ENCODE measurements at places on chromosomes 2 and 18. TPM values are rescaled to one million over a fixed set of nuclear protein-coding genes. Genes with fewer than 3 reads are reported as not detected.
A peak's percentile ranks its signal among the peaks of the same experiment; 100 is the strongest.

- DNase-seq = no peak
Measured at GRCh38 chr2:100252811-100253698, 69.2 kb downstream of the LONRF2 start.

- no peak for DNase-seq
Measured at GRCh38 chr2:29744976-29745375, 176.4 kb downstream of the ALK start.

- no peak for DNase-seq
Measured at GRCh38 chr2:156982615-156983014, 274.9 kb upstream of the GALNT5 start.

DNA sequence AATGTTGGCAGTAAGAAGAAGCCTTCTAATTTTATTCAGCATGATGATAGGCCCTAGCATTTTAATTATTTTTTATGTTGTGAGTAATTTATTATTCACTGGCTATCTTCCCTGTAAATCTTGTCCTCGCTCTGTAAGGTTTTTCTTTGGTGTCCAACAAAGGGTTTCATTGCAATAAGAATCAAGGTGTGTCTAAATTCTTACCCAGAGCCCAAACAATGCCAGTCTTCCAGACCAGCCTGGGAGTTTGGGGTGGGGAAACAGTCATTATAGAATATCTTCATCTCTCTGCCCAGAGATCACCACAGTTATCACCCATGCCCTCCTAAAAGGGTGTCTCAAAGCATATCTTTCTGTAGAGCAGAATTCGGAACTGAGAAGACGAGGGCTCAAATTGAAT lies at the start of gene DSG4:
Gene DSG4, plus strand, starts transcription at position 301 of the 400 bp plus-strand sequence. CDS start 135 bp downstream, outside the sequence.
- DNase-seq = no peak

GRCh38 chr2:234292205-234292961 lies 204.5 kb downstream of the ARL4C start:
- DNase-seq = no peak

DNA sequence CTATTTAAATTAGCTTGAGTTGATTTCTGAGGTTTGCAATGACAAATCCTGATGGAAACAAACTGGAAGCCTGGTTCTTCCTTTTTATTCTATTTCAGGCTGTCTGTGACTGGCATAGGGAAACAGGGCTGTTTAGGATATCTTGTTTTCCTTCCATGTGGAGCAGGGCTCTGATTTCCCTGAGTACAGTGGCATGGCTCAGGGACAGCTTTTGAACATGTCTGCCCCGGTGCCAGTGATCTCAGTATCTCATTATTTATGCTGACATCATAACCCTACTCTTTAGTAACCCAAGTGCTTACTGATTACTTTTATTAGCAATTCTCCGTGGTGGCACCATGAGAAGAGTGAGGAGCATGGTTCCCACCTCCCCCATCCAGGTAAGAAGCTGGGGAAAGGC lies 720.3 kb downstream of the GALR1 start:
- no peak for DNase-seq

DNA sequence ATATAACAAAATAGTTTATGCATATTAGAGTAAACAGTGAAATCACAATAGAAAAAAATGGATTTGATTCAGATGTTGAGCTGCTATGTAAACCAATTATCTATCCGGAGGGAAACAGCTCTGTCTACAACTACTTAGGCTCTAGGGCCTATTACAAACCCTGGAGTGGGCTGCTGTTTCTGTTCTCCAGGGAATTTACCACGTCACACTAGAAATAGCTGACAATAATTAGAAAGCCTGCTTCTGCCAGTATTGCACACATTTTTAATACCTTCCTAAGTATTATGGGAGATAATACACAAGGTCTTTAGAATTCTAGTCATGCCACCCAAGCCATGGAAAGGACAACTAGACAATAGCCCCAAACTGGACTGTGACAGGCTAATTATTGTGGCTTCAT lies 411.1 kb downstream of the FIGN start:
- DNase-seq = no peak

DNA sequence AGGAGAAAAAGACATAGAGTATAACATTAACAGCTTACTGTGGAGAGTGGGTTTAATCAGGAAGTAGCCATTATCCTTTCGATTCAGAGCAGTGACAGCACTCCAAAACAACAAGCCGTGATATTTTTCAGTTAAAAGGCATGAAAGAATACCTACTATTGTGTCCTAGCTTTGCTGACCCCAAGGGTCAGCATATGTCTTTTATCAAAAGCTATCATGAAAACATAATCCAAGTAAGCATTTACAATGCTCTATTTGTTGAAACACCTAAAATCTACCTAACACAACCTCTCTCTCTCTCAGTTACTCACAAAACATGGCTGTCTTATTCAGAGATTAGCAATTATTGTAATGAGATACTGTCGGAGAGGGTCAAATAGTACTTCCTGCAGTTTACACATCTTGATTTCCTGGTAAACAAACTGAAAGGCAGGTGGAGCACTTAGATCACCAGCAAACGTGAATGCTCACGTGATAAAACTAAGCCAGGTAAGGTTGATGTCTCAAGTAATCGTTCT lies 100.0 kb downstream of the BAZ2B start:
- DNase-seq = peak; percentile 43

GRCh38 chr18:61697306-61697909 lies 195.4 kb downstream of the RNF152 start:
- no peak for DNase-seq

GRCh38 chr2:221817052-221817451 lies 244.9 kb upstream of the EPHA4 start:
- DNase-seq = no peak

- DNase-seq = no peak
Measured at GRCh38 chr2:148955798-148956197, 80.8 kb downstream of the KIF5C start.

GRCh38 chr2:28981016-28981441 lies at the start of gene TOGARAM2:
TOGARAM2 (plus strand) TSS chr2:28981298; CDS start chr2:28994835, 13,537 bp downstream.
- DNase-seq = peak; percentile 37

- no peak for DNase-seq
Measured at GRCh38 chr2:70974592-70974991, 3.8 kb upstream of the ANKRD53 start.

GRCh38 chr2:32594573-32594972 lies 33.3 kb upstream of the TTC27 start:
- DNase-seq = no peak

- no peak for DNase-seq
Measured at GRCh38 chr2:111149882-111150455, 29.3 kb downstream of the BCL2L11 start.

GRCh38 chr18:77495982-77496690 lies 246.5 kb downstream of the GALR1 start:
- DNase-seq = no peak

GRCh38 chr2:213751446-213751845 lies 467.2 kb downstream of the SPAG16 start:
- no peak for DNase-seq

DNA sequence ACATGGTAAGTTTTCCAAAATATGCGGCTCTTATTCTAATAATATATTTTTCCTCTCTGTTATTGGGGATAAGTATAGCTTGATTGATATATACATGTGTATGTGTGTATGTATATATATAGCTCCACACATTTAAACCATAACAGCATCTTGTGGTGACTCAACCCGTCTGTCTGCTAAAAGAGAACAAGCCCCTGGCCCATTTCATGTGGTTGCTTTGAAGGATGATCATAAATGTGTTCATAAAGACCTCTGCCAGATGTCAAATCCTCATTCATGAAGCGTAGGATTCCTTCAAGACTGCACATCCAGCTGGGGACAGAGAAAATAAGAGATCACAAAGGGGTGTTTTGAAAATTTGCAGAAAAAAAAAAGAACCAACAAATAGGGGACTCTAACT lies 79.3 kb downstream of the RHOB start:
- no peak for DNase-seq

- DNase-seq = no peak
Measured at GRCh38 chr2:60525899-60526298, 27.6 kb downstream of the BCL11A start.

DNA sequence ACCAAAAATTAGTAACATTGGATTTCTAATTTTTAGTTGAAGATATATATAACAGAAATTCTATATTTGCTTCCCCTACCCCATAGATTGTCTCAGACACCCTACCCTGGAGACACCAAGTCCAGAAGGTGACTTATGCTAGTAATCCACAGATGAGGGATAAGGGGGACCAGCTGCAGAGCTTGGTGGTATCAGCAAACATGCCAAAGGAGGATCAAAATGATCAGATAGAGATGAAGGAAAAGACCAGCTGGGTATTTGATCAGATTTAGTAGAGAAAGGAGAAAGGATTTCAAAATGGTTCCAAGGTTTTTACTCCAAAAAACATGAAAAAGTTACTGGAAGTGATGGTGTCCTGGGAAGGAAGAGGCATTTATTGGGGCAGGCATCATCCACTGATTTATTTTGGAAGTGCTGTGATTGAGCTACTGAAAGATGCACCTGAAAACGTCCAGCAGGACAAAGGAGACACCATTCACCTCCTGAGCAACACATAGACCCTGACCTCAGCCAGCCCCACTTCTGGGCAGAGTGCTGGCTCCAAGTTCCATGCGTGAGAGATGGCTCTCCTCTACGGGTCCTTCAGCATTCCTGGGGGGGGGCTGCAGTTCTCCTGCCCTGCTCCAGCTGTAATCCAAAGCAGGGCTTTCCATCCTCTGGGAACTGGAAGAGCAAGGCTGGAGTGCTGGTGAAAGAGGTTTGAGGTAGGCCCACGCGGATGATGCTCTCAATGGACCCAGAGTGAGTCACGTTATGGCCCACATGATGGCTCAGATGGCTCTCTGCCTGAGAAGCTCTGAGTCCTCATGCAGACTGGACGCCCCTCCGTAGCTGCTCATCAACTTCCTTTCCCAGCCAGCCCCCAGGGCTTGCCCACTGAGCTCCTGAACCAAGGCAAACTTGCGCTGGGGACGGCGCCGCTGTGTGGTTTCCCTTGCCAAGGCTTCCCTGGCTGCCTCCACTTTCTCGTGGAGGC lies 3.7 kb upstream of the LRRFIP1 start:
- DNase-seq = no peak

- DNase-seq = no peak
Measured at GRCh38 chr2:16151281-16151570, 210.9 kb downstream of the MYCN start.

GRCh38 chr2:68645523-68645922 lies 2.1 kb downstream of the PROKR1 start:
- no peak for DNase-seq

DNA sequence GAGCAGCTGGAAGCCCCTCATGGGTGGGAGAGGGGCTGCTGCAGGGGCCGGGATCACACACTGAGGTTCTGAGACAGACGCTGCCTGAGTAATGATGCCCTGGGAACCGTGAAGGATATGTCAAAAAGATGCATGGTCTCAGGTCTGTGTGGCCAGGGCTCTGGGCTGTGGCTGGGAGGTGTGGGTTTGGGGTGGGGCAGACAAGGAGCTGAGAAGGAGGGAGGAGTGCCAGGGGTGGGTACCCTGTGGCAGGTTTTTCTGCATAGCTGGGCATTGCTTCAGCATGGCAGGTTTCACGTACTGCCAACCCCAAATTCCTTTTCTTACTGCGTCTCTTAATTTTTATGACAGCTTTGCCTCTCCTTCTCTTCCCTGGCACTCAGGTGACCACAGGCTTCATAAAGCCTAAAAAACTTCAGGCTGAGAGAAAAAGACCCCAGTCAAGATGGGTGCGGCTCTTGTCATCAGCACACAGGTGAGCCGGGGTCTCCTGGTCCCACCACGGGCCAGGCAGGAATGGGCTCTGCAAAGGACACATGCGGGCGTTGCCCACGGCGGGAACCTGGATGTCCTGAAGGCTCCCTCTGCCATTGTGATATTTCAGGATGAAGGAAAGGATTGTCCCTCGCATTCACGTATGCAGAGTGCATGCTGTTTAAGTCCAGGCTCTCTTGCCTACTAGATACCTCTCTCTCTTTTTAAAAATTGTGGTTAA lies 18.0 kb downstream of the MALL start:
- no peak for DNase-seq

DNA sequence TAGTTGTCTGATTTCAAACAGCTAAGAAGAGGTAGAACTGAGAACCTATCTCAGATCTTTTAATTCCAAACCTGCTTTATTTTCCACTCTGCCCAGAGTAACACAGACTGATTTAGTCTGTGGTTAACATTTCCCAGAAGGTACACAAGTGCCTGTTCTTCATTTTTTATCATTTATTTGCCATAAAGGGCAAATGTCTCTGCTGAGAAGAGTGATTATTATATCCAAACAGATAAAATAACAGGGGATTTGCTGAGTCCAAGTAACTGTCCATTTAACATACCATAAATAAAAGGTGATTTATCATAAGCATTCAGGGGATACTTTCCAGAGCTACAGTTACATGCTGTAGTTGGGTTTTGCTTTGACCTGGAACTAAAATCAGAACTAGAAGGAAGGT lies 617.7 kb downstream of the MBD2 start:
- no peak for DNase-seq

DNA sequence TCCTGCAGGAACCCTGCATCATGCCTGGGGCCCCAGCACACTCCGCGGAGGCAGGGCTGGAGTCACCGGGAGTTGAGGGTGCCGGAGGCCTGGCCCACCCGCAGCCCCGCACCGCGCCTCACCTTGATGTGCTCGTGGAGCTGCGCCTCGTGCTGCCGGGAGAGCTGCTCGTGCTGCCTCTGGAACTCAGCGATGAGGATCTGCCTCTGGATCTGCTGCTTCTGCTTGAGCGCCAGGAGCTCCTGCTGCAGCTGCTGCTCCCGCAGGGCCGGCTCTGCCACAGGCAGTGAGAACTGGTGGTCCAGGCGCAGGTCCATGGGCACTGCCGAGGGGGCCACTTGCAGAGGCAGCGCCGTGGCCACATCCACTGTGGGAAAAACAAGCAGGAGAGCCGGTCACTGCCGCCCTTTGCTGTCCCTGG lies 211.1 kb downstream of the HDAC4 start:
- no peak for DNase-seq

- no peak for DNase-seq
Measured at GRCh38 chr2:118576109-118576855, 271.2 kb downstream of the EN1 start.

DNA sequence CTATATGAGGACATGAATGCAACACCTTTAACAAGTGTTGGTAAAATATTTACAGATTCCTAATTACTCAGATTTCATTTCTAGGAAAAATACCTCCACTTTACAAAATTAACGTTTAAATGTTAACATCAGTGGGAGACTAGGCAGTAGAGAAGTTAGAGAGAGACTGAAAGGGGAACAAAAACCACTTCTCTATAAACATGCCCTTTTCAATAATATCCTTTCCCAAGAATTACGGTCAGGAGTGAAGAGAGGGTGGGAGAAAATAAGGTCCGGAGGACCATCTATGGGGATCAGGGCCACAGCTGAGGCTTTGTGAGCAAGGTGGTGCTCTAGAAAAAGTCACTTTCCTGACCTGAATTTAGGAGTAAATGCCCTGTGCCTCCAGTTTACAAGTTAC lies 65.3 kb upstream of the WIPF1 start:
- no peak for DNase-seq

- DNase-seq = no peak
Measured at GRCh38 chr2:182713601-182714000, 2.5 kb upstream of the DNAJC10 start.

The SPC25 gene
- 11.5 TPM for total RNA-seq

The SERPINB4 gene
- total RNA-seq = not detected

The CLEC4F gene
- total RNA-seq = not detected

The GEN1 gene
- total RNA-seq = 21.0 TPM

The PRKAG3 gene
- total RNA-seq = 1.2 TPM

The GPR75 gene
- total RNA-seq = 2.7 TPM

The CYRIA gene
- total RNA-seq = 10.5 TPM

The TMEM37 gene
- 1.1 TPM for total RNA-seq

The IL36RN gene
- 0.26 TPM for total RNA-seq

The TCF23 gene
- total RNA-seq = 0.85 TPM

The NXPH2 gene
- 1.5 TPM for total RNA-seq

The PLEK gene
- total RNA-seq = 12.4 TPM

The IMPACT gene
- 42.6 TPM for total RNA-seq

The C2orf78 gene
- total RNA-seq = not detected

The ARMC9 gene
- total RNA-seq = 25.9 TPM
